ENCODE measurements at places on chromosomes 7 and 10.

- DNase-seq = no peak
Observed at GRCh38 chr7:64555046-64555445, 7.8 kb downstream of the ZNF680 start.

GRCh38 chr10:72615970-72616369 lies 9.9 kb downstream of the MICU1 start:
- DNase-seq = no peak

GRCh38 chr7:142873281-142873784 lies 12.2 kb downstream of the TRPV6 start:
- DNase-seq = no peak

DNA sequence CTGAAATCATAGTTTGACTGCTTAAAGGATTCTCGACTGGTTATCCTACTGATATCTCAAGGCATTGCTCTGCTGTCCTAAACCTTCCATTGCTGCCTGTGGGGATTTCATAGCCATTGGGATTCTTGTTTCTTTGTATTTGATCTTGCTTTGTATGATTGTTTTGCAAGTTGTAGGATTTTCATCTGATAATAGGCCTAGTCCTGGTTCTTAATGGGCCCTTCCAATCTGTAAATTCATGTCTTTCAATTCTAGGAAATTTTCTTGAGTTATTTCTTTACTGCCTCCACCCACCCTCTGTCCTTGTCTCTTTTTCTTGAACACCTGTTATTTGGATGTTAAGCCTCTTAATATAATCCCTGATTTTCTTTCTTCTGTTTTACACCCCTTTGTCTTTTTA lies 72.2 kb downstream of the LANCL2 start:
- DNase-seq = no peak

DNA sequence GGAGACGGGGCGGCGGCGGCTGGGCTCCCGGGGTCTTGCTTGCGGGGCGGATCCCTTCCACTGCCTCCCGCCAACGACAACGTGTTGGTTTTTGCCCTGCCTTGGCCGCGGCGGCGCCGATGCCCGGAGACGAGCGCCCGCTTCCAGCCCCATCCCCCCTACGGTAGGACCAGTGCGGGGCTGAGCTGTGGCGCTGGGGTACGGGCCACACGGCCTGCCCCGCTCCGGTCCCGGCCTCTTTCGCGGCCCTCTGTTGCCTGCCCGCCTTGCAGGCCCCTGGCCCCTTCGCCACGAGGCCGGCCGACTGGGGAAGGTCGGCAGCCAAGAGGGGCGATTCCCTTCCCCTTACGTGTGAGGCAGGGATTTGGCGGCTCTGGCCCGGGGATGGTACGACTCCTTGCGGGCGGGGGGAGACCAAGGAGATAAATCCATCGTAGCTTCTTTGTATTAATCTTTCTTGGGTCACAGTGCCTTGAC lies 488 bp downstream of the EIF4H start:
- DNase-seq = peak; percentile 19

GRCh38 chr10:124677293-124677699 lies 66.9 kb downstream of the FAM53B start:
- DNase-seq = no peak

DNA sequence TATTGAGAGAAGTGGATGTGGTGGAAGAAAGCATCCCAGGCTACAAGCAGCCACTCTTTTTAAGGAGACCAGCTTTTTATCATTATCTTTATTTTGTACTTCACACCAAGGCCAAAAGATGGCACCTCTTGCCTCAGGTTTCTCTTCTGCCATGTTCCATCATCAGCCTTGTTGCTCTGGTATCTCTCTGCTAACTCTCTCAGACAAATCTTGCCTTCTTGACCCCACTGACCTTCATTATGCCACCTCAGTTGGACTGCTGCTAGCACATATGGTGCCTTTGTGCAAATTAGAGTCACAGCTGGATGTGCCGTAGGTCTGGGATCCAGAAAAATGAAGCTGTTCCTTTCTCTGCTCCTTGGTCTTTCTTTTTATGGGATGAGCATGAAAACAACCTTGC lies 47.1 kb upstream of the DYNC1I1 start:
- DNase-seq = no peak

Measured in fibroblast of skin of left biceps (primary cell).